ENCODE measurements at places on chromosomes 7 and 10.
A peak's percentile ranks its signal among the peaks of the same experiment; 100 is the strongest.

- DNase-seq = no peak
Measured at GRCh38 chr7:149598721-149599308, 101.2 kb upstream of the ZNF746 start.

- no peak for DNase-seq
Measured at GRCh38 chr7:40571796-40572195, 437.0 kb downstream of the SUGCT start.

DNA sequence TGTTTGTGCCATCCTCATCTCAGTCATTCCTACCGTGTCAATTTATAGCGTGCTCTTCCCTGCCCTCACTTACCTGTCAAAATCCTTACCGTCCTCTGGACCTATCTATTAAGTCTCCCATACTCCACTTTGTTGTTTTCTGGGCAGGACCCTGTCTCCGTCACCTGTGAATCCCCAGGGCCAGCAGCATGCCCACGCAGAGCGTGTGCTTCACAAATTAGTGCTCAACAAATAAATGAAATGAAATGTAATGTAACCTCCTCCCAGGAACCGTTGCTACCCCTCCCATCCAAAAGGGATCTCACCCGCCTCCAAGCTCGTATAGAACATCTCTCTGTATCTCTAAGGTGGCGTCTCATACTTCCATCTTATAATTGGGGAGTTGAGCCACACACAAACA is 589.9 kb upstream of the MGMT start:
- no peak for DNase-seq

DNA sequence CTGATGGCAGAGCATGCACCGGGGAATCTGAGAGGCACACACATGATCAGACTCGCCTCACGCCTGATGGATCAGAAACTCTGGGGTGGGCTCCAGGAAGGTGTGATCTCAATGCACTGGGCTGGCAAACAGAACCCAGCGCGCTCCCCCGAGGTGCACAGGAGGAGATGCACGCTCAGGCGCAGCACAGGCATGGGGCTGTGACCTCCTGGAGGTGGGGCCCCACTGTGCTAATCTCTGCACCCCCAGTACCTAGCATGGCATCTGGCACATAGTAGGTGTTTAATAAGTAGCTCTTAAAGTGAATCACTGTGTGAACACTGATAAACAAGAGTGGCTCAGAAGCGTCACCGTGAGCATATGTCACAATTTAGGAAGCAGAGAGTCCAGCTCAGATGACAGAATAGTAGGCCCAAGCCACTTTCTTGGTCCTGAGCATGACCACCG is 57.9 kb downstream of the PROSER2 start:
- DNase-seq = no peak

DNA sequence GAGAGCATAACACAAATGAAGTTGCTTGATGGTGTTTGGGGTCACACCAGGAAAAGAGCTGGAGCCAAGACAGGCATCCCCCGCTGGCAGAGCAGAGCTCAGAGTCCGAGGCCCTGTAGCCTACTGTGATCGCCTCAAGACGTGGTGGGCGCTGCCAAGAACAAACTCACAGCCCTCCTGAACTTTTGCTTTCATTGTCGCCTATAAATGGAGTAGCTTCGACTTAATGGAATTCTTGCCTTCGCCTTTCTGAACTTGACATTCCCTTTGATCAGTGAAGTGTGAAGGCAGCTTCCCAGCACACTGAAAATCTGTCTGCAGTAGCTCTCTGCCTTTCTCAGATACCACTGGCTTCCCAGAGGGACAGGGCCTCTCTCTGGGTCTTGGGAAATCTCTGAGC is 21.3 kb downstream of the CPXM2 start:
- DNase-seq = no peak

- DNase-seq = no peak
Measured at GRCh38 chr10:59126261-59126660, 50.2 kb upstream of the PHYHIPL start.

DNA sequence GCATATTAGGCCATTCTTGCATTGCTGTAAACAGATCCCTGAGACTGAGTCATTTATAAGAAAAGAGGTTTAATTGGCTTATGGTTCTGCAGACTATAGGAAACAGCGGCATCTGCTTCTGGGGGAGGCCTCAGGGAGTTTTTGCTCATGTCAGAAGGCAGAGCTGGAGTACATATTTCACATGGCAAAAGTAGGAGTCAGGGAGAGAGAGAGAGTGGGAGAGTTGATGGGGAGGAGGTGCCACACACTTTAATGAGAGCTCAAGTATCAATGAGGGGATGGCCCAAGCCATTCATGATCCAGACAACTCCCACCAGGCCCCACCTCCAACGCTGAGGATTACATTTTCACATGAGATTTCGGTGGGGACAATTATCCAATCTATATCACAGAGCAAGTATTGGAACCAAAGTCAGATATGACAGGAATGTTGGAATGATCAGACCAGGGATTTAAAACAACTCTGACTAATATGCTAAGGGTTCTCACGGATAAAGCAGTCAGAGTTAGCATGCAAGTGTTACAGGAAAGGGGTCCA is 795.3 kb upstream of the CELF2 start:
- DNase-seq = no peak

GRCh38 chr10:128660726-128661125 is 534.5 kb upstream of the MKI67 start:
- no peak for DNase-seq

DNA sequence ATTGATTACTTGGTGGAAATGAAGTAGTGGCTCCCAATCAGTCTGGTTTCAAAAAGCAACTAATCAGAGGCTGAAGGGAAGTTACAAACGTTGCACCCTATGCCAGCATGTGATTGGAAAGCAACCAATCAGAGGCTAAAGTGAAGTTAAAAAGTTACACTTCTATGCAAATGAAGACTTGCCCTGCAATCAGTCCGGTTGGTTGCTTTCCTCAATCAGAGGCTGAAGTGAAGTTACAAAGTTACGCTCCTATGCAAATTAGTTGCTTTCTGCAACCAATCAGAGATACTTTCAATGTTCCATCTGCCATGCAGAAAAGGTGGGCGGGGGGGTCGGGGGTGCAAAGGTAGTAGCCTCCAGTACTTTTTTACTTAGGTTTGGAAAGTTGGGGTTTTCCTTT is 1077.1 kb downstream of the TYW1 start:
- DNase-seq = no peak

DNA sequence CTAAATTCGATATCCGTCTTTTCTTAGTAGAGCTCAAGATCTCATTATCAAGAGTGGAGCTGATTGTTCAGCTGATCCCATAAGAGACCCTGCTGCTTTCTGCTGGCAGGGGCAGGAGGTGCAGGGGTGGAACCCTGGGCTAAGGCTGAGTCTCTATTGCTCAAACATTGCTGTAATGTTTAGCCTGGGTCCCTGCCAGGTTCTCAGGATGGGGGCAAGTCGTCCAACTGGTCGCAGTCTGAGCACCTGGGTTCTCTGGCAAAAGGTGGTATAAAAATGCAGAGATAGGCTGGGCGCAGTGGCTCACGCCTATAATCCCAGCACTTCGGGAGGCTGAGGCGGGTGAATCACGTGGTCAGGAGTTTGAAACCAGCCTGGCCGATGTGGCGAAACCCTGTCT is 62.0 kb upstream of the NRBF2 start:
- DNase-seq = peak; percentile 37

DNA sequence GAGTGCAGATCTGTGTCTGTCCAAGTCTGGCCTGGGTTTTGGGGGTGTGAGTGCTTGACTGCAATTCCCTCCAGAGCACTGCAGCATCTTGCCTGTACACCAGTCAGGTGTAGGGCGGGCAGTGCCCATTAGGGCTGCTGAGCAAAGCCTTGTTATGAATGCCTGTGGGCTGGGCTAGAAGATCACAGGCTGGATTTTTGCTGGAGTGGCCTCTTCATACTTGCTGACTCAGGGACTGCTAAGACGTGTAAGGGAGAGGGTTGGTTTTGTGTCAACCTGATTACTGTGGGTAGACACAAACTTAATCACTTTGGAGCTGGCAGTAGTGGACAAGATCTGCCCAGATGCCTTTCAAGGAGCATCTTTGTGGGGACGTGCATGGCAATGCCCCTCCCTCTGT is 29.6 kb downstream of the DMBT1 start:
- no peak for DNase-seq

DNA sequence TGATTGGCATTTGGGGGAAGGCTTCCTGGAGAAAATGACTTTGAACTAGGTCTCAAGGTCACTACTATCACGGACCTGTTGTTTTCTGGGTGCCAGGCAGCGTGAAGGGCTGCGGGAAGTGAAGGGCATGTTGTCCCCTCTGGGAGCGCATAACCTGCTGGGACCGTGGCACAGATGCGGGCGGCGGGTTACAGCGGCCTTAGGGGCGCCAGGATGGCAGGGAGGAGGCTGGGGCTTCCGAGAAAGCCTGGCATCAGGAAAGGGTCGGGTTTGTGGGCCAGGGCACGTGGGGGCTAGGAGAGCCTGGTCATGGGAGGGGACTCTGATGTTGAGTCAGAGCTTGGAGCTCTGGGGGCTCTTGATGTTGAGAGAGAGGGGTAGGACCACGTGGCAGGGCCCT is 6.1 kb downstream of the SLC4A2 start:
- no peak for DNase-seq

DNA sequence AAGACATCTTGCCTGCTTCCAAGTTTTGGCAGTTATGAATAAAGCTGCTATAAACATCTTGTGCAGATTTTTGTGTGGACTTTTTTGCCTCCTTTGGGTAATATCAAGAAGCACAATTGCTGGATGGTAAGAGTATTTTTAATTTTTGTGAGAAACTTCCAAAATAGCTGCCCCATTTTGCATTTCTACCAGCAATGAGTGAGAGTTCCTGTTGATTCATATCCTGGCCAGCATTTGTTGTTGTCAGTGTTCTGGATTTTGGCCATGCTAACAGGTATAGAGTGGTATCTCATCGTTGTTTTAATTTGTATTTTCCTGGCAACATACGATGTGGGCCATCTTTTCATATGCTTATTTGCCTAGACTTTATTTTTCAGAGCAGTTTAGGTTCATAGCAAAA is 53.9 kb downstream of the BTAF1 start:
- DNase-seq = no peak

DNA sequence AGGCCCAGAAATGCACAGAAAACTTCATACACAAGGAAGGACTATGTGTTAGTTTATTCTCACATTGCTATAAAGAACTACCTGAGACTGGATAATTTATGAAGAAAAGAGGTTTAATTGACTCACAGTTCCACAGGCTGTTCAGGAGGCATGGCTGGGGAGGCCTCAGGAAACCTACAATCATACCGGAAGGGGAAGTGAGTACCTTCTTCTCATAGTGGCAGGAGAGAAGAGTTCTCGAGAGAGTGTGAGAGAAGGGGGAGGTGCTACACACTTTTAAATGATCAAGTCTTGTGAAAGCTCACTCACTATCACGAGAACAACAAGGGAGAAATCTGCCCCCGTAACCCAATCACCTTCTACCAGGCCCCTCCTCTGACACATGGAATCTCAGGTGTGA is 16.8 kb upstream of the RAMP3 start:
- DNase-seq = no peak

DNA sequence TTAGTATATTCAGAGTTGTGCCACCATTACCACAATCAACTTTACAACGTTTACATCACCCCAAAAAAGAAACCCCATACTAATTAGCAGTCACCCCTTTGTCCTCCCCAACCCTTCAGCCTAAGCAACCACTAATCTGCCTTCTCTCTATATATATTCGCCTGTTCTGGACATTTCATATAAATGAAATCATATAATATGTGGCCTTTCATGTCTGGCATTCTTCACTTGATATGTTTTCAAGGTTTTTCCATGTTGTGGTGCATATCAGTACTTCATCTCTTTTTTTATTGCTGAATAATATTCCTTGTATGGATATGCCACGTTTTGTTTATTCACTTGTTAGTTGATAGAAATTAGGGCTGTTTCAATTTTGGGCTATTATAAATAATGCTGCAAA is 70.4 kb downstream of the AASS start:
- DNase-seq = no peak

DNA sequence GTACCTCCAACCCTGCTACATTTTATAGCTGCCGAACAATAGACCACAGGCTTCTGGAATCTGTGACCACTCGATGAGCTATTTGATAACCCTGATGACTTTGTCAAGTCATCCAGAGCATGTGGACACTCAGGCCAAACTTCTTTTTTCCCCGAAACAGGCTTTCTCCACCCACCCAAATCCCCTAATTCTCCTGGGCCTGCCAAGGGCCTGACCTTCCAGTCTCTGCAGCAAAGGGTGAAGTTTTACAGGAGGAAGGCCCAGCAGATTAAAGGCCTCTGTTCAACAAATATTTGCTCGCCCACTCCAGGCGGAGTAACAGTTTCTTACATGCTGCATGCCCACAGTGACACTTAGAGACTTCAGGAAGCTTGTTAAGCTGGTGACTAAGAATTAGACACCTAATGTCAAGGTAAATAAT is 2.0 kb downstream of the JCAD start:
- no peak for DNase-seq

DNA sequence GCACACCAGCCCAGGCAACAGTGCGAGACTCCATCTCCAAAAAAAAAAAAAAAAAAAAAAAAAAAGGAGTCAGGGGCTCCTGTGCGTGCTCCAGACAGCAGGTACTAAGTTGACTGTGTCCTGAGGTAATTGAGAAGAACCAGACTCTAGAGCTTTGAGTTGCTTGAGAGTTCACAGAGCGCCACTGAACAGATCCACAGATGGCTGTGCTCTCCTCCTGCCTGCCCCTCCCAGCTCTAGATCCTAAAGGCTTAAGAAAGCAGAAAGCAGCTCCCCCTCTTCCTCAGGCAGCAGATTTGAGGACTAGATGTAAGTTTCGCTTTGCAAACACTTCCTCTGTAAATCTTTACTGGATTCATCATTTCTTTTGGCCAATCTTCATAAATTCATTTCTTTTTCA is 38.7 kb downstream of the SHH start:
- no peak for DNase-seq

- no peak for DNase-seq
Measured at GRCh38 chr7:50733552-50733951, 49.1 kb downstream of the GRB10 start.

GRCh38 chr10:96512524-96513304 is 1.0 kb downstream of the TLL2 start:
- peak; percentile 15 for DNase-seq

DNA sequence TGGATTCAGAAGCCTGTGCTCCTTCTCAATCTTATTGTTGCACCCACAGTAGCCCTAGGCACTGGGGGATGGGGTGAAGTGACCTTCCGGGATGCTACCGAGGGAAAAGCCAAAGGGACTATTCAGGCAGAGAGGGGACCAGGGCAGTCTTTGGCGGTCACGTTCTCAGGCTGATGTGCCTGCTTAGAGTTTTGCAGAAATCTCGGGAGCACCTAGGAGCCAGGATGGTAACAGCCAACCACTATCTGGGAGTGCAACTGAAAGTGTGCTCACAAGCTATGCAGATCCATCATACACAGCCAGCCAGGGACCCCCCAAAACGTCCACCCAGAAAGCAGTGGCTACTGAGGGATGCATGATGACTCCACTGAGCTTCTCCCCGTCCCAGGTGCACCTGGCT is 52.4 kb downstream of the CXCL12 start:
- DNase-seq = no peak

Measured in NCI-H510A (cell line).